Activated naive CD4-positive, alpha-beta T cell treated with anti-CD3 and anti-CD28 coated beads, Interleukin-2, amount 50 U/mL, for 16 hours (primary cell): ENCODE measurements at places on chromosomes 12 and 14.

- no peak for DNase-seq
Observed at GRCh38 chr12:108850854-108851573, 6.4 kb downstream of the SSH1 start.

GRCh38 chr12:69055706-69056105 is 122.7 kb upstream of the CPM start:
- no peak for DNase-seq

GRCh38 chr14:99169776-99170356 is 102.1 kb downstream of the BCL11B start:
- no peak for DNase-seq

- DNase-seq = no peak
Observed at GRCh38 chr12:109446-109845, 42.9 kb downstream of the IQSEC3 start.

DNA sequence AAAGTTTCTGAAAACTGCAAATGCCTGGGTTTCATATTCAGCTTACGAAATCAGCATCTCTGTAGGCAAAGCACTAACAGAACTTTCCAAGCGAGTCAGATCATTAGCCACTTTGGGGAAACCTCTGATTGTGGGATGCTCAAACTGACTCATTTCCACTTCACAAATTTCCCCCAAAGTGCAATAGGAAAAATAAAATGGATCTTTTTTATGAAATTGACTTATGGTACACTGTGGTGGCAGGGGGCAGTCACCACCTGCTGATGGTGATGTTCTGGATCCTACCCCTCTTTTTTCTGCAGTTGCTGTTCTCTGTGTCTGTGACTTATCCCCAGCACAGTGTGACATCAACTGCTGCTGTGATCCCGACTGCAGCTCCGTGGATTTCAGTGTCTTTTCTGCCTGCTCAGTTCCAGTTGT is 5.6 kb downstream of the TCTN1 start:
- peak; percentile 40 for DNase-seq

DNA sequence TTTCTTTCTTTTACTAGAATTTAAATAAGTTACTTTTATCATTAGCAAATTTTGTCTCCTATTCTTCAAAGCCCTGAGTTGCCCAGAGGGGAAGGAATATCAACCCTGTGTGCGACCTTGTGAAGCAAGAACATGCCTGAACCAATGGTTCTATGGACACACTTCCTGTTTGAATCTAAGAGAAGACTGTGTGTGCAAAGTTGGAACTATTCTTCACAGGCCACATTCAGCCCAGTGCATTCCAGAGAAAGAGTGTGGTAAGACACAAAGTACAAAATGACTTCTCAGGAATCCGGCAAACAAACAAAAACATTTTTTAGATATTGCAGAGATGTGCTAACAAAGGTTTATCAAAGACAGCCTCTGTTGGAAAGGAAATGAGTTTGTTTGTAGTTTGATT is 90.8 kb upstream of the PTPRQ start:
- DNase-seq = no peak

DNA sequence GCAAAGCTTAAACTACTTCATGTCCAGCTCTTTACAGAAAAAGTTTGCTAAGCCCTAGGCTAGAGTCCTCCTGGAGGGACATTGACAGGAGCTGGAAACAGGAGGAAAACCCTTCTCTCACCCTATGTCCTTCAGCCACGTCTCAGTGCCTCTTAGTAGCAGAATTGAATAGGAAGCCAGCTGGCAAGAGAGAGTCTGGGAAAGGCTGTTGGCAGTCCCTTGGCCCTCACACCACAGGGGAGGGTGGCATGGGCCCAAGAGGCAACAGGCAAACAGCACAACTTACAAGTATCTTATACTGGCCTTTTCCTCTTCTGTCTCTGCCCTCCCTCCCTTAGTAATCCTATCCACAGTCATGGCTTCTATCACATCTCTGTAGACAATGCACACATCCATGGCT is 27.7 kb upstream of the DHRS2 start:
- DNase-seq = no peak

DNA sequence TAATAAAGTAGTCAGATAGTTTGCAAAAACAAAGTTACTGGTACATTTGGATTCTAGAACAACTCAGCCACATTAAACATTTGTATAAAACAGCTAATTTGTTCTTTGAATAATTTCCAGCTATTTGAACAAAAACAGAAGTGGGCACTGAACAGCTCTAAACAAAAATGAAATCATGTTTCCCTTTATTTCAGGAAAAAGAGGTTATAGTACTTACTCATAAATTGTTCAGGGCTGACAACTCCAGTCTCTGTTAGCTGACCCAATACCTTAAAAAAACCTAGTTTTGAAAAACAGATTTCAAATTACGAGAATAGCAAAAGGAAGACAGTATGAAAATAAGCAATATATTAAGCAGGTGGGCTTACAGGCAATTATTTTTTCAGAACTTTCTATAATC is 8.2 kb downstream of the GNPNAT1 start:
- DNase-seq = no peak

DNA sequence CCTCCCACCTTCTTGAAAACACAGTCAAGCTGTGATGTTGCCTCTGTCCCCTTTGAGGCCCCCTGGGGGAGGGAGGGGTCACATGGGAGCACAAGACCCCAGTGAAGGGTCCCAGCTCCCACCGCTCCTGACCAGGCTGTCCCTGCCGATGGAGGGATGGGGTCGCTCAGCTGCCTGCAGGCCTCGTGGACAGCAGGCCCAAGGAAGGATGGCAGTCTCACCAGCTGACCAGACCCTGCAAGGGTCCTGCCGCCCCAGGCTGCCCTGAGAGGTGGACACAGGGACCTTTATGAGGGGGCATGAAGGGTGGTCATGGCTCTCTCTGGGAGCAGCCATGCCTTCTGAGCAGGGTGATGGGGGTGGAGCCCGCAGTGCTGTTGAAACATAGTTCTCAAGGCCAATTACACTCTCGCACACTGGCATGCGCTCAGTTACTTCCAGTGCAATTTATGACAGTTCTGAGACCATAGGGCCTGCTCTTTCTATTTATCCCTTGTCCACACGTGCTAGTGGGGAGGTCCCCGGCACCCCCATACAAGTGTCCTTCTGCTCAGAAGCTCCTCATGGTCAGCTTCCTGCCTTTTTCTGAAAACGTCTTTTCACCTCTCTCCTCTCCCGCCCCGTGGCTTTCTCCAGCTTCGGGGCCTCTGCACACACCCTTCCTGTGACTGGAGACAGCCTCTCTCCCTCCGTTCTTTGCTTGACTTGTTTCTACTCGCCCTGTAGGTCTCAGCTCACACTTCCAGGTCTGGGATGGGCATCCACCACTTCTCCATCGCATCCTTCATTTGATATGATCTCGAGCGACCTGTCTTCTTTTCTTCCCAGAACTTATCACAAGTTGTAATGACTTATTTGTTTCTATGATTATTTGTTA is 313.1 kb downstream of the ADGRD1 start:
- DNase-seq = no peak

DNA sequence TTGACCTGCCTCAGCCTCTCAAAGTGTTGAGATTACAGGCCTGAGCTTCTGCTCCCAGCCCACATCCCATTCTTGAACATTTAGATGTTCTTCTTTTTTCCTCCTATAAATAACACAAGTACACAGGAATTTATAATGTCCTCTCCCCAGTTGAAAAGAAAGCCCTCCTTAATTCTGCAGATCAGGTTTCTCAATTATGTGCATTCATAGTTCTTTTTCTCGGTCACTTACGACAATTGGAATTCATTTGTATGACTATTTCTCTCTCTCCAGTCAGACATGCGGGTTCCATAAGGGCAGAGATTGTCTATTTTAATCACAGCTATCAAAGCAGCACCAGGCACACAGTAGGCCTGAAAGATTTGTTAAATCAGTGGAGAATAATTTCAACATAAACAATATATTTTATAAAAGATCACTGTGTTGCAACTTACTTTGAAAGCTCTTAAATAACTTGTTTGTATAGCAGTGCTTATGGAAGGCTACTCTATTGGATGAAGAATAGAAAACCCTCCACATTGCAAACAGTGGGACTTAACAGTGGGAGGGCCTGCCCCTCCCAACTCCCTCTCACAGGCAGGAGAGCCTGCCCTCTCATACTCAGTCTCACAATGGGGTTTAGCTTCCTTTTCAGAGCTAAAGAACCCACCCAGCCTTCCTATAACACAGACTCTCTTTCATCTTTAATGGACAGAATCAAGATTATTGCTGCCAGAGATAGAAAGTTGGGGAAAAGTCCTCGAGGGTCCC is 84.1 kb upstream of the TRAF3 start:
- no peak for DNase-seq

- DNase-seq = no peak
Observed at GRCh38 chr12:76299536-76300296, 48.5 kb downstream of the BBS10 start.

GRCh38 chr14:75794615-75795038 is 133.6 kb downstream of the TTLL5 start:
- DNase-seq = no peak

- no peak for DNase-seq
Observed at GRCh38 chr12:1616233-1617066, 12.6 kb upstream of the WNT5B start.

GRCh38 chr14:96920023-96920422 is 122.8 kb downstream of the VRK1 start:
- DNase-seq = no peak

DNA sequence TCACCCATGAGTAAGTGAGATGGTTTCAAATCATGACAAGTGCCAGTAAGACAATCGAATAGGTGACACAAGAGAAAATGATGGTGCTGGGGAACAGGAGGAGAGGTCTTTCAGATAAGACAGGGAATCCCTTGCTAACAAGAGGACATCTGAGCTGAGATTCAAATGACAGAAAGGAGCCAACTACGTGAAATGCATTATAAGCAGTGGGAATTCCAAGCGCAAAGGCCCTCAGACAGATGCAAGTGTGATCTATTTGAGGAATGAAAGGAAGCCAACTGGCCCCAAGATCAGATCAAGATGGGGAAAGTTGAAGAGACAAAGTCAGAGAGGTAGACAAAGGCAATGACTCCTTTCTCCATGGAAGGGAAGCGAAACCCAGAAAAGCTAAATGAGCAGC is 4.7 kb downstream of the KCNK10 start:
- no peak for DNase-seq

GRCh38 chr12:1197264-1198018 is 206.4 kb downstream of the ERC1 start:
- DNase-seq = no peak

GRCh38 chr12:89353188-89353822 is 1.0 kb upstream of the DUSP6 start:
- DNase-seq = peak; percentile 42

- DNase-seq = no peak
Observed at GRCh38 chr12:54421175-54421878, 2.3 kb upstream of the ITGA5 start.

GRCh38 chr12:57181561-57182155 is 34.2 kb upstream of the LRP1-AS start:
- DNase-seq = no peak

DNA sequence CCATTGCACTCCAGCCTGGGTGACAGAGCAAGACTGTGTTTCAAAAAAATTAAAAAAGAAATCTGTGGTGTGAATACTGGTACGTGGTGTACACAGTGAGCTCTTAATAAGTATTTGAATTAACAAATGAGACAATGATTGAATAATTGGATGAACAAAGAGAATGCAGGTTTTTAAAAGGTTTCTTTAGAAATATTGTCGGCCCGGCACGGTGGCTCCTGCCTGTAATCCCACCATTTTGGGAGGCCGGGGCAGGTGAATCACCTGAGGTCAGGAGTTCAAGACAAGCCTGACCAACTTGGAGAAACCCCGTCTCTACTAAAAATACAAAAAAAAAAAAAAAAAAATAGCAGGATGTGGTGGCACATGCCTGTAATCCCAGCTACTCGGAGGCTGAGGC is 6.6 kb downstream of the HIF1A start:
- no peak for DNase-seq

GRCh38 chr14:62988967-62989366 is 56.3 kb downstream of the KCNH5 start:
- no peak for DNase-seq

DNA sequence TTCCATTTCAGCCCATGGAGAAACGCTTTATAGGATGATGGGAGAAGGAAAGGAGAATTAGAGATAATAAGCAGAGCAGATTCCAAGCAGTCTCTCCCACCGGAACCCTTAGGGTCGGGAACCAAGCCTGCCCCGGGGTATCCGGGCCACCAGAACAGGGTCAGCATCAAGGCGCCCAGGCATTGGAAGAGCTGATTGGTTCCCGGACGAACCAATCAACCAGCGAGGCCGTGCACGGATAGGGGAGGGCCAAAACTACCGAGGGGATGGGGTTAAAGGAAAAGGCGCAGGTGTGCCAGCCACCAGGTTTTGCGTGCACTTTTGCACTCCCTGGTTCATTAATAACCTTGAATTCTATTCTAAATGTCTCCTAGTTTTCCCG is 1.7 kb downstream of the PPM1H start:
- DNase-seq = no peak

GRCh38 chr14:73759183-73759713 is 45.1 kb upstream of the PNMA1 start:
- peak; percentile 63 for DNase-seq

DNA sequence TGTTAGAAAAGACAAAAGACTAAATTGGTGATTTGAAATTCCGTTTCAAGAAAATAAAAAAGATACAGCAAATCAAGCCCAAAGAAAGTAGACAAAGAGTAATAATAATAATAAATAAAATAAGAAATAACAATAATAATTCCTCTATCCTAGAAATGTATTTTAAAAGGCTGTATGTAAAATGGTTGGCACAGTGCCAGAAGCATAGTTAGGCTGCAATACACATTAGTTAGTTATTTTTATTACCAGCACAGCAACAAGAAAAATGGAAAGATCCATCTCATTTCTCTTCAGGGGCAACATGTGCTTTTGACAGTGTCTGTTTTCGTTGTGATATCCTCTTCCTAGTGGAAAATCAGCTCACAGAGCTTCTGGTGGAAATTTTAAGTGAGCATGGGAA is 174.1 kb upstream of the TMTC1 start:
- no peak for DNase-seq

GRCh38 chr12:62776997-62777396 is 158.0 kb downstream of the PPM1H start:
- no peak for DNase-seq
